ENCODE measurements at places on chromosomes 7 and 10. TPM values are rescaled to one million over a fixed set of nuclear protein-coding genes. Genes with fewer than 3 reads are reported as not detected.

DNA sequence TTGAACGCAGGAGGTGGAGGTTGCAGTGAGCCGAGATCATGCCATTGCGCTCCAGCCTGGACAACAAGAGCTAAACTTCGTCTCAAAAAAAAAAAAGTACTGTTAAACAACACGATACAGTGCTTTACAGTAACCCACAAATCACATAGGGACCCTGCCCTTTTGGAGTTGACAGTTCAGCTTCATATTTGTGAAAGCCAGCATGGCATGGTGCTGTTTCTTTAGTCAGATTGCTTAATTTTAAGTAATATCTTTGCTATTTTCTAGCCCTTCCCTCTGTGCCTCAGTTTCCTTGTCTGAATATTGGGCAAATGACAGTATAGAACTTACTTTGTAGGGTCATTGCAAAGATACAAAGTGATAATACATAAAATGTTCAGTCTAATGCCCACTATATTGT, 4.9 kb downstream of the CDC123 start:
- no peak for DNase-seq

The CPSF4 gene
- 29.0 TPM for total RNA-seq

The LRRC17 gene
- 10.6 TPM for total RNA-seq

DNA sequence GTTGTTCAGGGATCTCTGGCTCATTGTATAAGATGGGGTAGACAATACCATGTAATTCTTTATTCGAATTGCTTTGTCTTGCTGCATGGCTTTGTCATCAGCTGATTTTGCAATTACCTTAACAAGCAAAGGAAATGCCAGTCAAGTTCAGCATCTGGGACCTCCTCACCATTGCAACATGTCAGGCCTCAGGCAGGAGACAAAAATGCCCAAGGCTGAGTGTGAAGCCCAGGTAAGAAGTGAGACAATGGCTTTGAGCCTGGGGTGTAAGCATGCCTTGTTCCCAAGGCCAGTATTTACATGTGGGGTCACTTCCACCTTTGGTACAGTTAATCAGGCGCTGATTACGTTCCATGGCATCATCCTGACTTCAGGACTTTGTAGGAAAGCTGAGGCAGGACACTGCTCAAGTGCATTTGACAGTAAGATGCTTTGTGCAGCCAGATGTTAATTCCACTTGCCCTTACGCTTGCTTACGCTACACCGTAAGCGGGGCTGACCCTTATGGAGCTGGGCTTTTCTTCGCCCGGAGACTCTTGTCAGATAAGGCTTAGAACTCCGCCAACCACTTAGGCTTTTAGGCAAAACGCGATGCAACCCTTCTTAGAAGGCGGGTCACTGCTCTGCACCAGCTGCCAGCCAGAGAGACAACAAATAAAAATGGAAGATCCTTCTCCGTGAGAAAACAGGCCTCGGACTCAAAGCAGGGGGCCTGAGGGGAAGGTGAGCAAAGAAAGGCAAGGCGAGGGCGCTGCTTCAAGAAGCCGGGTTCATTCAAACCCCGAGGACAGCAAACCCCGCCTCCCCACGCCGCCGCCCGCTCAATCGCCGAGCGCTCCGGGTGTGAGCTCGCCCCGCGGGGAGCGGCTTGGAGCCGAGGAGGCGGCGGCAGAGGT, 1.3 kb upstream of the SP4 start:
- DNase-seq = peak; percentile 11

DNA sequence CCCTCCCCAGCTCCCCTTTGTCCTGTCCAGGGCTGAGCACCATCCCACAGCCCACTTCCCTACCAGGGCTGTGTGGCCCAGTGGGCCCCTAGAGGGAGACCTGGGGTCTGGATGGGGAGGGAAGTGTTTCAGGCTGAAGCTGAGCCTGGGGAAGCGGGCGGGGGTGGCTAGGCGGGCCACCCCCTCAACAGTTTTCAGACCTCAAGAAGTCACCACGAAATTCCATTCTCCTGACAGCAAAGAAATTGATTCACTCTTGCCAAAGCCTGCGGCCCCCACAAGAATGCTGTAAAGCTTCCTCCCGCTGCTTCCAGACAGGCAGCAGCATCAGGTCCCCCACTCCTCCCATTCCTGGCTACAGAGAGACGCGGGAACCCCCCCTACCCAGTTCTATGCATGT, 2.5 kb upstream of the LFNG start:
- no peak for DNase-seq

Measured in mucosa of gallbladder (tissue), 1 donor.